Activated CD4-positive, alpha-beta T cell treated with anti-CD3 and anti-CD28 coated beads for 4 hours (primary cell): ENCODE measurements at places on chromosomes 1 and 21.
A peak's percentile ranks its signal among the peaks of the same experiment; 100 is the strongest.

GRCh38 chr1:30451532-30452125, 271.8 kb downstream of the MATN1 start:
- no peak for DNase-seq

DNA sequence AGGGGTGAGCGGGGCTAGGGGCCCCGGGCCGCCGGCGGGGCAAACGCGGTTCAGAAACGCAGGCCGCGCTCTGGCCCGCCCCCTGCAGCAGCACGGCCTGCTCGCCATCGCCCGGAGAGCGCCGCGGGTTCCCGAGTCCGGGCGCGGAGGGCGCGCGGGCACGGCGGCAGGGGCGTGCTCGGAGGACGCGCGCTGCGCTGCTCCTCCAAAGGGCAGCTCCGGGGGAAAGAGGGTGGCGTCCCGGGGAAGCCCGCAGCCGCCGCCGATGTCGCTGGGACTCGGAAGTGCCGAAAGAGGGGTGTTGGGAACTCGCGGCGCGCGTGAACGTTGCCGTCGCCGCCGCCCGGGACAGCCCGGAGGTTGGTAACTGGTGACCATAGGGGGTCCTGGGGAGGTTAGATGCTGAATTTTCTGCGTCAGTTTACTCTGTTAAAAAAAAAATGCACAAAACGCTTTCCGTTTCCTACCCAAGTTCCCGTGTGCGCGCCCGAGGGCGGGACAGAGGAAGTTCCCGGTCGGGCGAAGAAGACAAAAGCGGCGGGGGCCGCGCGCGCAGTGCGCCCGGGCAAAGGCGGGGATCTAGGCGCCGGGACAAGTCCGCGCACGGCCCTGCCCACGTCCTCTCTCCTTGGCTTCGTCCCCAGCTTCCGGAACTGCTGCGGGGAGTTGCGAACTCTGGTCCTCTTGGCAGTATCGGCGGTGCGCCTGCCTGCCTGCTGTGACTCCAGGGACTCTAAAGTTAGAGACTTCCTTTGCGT, at the start of gene HHAT:
Gene HHAT, plus strand, starts transcription at position 157 of the 758 bp plus-strand sequence. CDS start 20,074 bp downstream, outside the sequence.
- DNase-seq = peak; percentile 46

DNA sequence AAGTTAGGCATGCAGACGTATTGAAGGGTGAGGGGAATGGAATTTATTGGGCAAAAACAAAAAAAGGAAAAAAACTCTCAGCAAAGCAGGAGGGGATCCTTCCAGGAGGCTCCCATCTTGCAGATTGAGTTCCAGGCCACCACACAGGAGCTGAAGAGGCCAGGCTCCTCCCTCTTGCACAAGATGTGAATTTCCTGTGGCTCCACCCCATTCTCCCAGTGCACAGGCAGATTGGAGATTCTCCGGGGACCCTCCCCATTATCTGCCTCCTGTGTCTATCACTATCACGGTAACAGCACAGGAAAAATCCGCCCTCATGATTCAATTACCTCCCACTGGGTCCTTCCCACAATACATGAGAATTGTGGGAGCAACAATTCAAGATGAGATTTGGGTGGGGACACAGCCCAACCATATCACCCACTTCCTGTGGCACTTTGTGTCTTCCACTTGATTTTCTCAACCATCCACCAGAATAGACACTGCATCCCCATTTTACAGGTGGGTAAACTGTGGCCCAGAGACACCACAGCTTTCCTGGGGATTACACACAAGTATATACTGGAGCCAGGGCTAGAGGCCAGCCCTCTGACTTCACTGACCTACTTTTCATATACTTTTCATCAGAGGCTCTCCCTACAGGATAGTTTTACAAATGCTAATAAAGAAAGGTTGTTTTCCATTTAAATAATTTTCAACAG, 18.9 kb upstream of the COL6A1 start:
- no peak for DNase-seq

DNA sequence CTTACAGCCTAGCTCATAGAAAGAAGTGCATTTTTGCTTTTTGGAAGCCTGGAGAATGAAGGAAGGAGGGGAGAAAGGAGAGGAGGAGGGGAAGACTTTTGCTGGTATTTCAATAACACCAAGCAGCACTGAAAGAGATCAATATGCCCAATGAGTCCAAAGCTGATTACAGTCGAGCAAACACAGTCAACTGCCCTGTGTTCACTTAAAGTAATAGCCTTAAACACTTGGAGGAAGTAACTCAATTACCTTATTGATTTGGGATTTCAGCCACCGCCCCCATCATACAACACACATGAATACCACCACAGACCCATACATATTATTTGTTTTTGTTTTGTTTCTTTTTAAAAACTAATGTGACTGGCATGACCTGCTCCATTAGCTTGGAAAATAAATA, 23.3 kb upstream of the RXRG start:
- no peak for DNase-seq

GRCh38 chr1:182627622-182628021, 23.4 kb upstream of the RGS16 start:
- DNase-seq = no peak
